ENCODE measurements at places on chromosomes 3 and 15.

- DNase-seq: no peak
These were observed 42.0 kb upstream of the ATP10A start for GRCh38 chr15:25905140-25905539.

DNA sequence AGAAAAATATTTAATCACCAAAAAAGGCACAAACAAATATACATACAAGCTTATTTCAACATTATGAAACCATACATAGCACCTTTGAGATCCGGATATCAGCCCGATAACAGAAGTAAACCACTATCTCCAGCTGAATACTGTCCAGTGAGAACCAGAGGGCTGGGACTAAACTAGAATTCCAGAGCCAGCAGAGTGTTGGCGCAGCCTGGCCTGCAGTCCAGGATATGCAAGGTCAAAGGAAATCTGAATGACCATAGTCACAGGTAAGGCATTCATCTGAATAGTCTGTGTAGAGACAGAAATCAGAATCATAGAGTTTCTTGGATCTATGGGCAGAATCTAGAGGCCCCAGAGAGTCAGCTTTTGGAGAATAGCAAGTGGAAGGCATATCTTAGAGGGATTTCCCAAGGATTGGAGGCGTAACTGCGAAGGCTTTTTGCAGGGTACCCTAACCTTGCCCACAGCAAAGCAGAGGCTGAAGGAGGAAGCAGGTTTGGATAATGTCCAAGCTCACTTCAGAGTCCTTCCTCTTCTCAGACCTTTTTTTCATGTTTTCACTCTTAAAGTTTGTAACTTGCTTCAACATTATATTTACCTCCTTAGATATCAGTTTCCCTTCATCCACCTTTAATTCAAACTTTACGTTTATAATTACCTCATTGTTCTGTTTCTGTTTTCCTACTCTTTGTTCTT lies 32.5 kb upstream of the TP63 start:
- DNase-seq: no peak

- no peak for DNase-seq
These were observed 242.0 kb downstream of the EDEM1 start for GRCh38 chr3:5429517-5429890.

DNA sequence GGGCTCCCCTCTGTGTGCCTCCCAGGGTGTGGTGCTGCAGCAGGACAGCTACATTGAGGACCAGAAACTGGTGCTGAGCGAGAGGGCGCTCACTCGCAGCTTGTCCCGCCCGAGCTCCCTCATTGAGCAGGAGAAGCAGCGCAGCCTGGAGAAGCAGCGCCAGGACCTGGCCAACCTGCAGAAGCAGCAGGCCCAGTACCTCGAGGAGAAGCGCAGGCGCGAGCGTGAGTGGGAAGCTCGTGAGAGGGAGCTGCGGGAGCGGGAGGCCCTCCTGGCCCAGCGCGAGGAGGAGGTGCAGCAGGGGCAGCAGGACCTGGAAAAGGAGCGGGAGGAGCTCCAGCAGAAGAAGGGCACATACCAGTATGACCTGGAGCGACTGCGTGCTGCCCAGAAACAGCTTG lies 53.7 kb downstream of the KLHL25 start:
- DNase-seq: no peak

GRCh38 chr15:63332367-63333124 lies 49.1 kb downstream of the CA12 start:
- no peak for DNase-seq

- no peak for DNase-seq
These were observed 90.6 kb downstream of the IQSEC1 start for GRCh38 chr3:12982619-12983101.

DNA sequence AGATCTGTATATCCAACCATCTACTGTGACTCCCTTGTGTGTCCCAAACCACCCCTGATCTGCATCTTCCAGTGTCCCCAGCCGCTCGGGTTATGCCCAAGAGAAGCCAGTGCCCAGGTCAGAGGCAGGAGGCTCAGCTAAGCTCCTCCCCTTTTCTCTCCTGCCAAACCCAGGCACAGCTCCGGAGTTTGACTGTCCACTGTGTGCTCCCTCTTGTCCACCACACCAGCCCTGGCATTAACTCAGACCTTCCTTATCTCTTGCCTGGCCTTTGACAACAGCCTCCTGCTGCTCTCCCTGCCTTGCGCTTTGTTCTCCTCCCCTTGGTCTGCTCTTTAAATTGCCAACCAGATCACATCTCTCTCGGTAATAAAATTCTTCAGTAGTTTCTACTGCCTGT lies 39.3 kb downstream of the DGKG start:
- no peak for DNase-seq

GRCh38 chr3:54355800-54356199 lies 233.4 kb downstream of the CACNA2D3 start:
- DNase-seq: no peak

GRCh38 chr3:188861842-188862744 lies 309.7 kb upstream of the TPRG1 start:
- DNase-seq: no peak

DNA sequence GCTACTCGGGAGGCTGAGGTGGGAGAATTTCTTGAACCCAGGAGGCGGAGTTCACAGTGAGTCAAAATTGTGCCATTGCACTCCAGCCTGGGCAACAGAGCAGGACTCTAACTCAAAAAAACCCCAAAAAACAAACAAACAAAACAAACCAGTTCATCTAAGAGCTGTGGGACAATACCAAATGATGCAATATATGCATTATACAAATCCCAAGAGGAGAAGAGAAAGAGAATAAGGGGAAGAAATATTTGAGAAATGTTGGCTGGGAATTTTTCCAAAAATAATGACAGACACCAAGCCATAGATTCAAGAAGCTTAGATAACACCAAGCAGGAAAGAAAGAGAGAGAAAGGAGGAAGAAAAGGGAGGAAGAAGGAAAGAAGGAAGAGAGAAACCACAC lies 82.5 kb downstream of the KLF13 start:
- DNase-seq: no peak

GRCh38 chr3:61173676-61174075 lies 77.6 kb downstream of the FHIT start:
- no peak for DNase-seq
